Choroid plexus epithelial cell (primary cell): ENCODE measurements at places on chromosomes 7 and 10.
A peak's percentile ranks its signal among the peaks of the same experiment; 100 is the strongest.

- DNase-seq, result no peak
Measured at GRCh38 chr10:112533916-112534315, 86.9 kb downstream of the VTI1A start.

GRCh38 chr7:115087437-115087836 is 165.5 kb downstream of the MDFIC start:
- peak; percentile 93 for DNase-seq

GRCh38 chr10:14736600-14737081 is 38.1 kb downstream of the FAM107B start:
- peak; percentile 84 for DNase-seq

DNA sequence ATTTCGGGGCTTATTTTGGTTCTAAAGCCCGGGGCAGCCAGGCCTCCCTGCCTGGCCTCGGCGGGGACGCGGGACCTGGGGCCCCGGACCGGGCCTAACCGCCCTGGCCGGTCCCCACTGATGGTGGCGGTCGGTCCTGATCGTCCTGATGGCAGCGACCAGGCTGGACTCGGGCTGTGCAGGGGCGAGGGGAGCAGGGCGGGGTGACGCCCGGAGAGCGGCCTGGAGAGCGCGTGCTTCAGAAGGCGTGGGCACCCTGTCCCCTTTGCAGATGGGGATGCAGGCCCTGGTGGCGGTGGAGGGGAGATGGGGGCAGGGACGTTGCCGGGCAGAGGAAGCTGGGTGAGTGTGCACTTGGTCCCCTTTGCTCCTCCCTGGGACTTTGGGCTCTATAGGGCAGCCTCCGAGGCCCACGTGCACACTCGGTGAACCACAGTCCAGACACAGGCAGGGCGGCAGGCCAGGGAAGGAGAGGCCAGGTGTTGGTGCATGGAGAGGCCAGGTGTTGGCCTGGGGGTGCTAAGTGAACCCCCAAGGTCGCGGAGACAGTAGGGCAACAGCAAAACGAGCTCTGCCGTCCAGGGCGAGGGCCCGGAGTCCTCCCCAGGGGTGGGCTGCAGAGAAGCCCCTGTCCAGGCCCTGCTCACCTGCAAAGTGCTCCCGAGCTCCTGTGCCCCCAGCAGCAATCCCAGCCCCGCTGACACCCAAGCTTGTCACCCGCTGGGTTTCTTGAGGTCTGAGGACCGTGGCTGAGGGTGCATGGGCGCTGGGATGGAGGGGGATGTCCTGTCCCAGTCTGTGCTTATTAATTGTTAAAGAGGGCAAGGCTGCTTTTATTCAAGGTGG is 42.4 kb upstream of the FAM20C start:
- no peak for DNase-seq

GRCh38 chr7:69577221-69577620 is 21.1 kb upstream of the AUTS2 start:
- no peak for DNase-seq

GRCh38 chr7:28800150-28800549 is 158.0 kb downstream of the TRIL start:
- no peak for DNase-seq

DNA sequence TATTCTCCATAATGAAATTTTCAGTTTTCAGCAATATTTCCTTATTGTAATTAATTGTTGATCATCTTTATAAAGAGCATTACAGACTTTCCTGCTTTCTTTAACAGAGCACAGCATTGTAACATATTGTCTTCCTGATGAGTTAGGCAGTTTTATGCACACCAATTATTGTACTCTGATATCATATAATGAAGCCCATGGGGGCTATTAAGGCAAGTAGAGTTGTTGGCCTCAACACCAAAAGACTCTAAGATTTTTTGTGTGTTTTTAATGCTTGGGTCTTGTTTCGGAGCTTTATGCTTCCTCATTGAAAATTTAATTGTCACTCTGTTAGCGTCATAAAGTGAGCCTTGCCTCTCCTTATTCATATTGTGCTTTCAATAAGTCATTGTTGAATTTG is 49.2 kb upstream of the ARID5B start:
- no peak for DNase-seq

DNA sequence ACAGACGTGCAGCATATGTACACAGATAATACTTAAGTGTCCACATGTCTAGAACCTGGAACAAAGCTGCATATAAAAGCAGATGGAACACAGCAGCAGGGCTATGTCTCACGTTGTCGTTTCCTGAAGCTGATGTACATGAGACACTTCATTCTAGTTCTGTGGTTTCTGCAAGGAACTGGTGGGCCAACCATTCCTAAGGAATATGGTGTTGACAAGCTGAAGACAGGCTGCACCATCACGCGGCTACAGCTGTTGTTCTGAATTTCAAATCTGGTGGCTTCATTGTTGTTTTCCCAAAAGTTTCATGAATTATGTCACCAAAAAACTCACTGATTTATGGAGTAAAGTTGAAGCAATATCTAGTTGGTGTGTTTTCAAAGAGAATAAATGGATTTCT is 33.7 kb downstream of the PRKAG2 start:
- peak; percentile 77 for DNase-seq

- DNase-seq, result peak; percentile 44
Measured at GRCh38 chr7:131625817-131626372, 69.5 kb upstream of the PODXL start.

GRCh38 chr7:94642838-94643653 is 12.9 kb downstream of the SGCE start:
- no peak for DNase-seq
